Uterus (tissue), 4 donors: ENCODE measurements at places on chromosomes 1 and 21.
A peak's percentile ranks its signal among the peaks of the same experiment; 100 is the strongest.

DNA sequence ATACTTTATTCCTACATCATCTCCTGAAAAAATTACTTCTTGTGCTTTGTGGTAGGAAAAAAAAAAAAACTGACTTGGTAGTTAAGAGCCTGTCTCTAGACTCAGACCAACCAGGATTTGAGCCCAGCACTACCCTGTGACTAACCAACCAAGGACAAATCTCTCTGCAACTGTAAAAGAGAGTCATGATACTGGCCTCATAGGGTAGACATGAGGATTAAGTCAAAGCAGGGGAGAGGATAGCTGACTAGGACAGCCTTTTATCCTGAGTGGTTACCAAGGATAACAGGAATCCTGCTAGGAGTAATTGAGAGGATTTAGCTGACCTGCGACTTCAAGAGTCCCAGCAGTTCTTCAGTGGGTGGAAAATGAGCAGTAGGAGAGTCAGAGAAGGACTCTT, 112.8 kb downstream of the C1orf21 start:
- DNase-seq = no peak

- no peak for DNase-seq
These were observed 34.8 kb downstream of the WDR4 start for GRCh38 chr21:42844411-42845113.

DNA sequence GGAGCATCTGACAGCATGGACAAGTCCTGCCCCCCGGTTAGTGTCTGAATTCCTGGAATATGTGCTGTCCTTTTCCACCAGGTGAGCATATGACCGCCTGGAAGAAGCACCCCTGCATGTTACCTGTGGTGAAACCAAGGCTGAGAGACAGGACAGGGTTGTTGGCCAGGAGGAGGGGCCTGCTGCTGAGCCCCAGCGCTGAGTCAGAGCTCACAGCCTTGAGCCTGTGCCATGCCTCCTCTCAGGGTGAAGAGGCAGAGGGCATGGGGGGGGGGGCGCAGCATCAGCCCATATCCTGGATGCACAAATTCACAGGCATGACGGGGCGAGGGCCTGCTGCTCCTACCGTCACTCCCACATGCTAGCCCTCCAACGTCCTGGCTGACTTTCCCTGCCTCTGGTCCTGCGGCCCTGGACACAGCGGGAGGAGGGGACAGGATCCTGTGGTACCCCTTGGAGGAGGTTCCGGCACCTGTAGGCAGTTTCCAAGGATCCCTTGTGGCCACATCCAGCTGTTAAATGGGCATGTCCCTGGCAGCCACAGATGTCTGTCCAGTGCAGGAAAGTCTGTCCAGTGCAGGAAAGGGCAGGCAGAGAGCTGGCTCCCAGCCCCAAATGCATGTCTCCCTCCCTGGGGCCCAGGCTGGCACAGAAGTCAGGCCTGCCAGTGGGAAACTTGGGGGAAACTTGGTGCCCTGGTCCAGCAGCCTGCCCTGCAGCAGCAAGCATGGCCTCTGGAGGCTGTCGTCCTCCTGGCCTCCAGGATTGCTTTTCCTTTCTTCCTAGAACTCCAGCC, 23.9 kb downstream of the TTC34 start:
- no peak for DNase-seq

- DNase-seq = no peak
These were observed 33.4 kb downstream of the HSD17B7 start for GRCh38 chr1:162823771-162824525.

DNA sequence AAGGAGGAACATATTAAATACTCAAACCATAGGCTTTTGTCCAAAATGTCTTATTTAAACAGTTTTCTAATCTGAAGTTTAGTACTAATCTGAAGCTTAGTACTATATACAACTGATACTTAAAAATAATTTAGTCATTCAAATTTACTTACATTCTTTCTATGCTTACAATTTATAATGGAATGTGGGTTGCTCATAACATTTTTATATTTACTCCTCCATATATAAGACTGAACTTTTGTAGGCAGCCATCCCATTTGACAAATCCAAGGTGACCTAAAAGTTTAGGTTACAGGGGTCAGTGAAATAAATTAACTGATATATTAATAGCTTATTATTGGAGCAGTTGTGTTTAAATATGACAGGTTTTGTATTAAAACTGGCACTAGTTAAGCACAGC, 570.6 kb downstream of the DPYD start:
- no peak for DNase-seq

DNA sequence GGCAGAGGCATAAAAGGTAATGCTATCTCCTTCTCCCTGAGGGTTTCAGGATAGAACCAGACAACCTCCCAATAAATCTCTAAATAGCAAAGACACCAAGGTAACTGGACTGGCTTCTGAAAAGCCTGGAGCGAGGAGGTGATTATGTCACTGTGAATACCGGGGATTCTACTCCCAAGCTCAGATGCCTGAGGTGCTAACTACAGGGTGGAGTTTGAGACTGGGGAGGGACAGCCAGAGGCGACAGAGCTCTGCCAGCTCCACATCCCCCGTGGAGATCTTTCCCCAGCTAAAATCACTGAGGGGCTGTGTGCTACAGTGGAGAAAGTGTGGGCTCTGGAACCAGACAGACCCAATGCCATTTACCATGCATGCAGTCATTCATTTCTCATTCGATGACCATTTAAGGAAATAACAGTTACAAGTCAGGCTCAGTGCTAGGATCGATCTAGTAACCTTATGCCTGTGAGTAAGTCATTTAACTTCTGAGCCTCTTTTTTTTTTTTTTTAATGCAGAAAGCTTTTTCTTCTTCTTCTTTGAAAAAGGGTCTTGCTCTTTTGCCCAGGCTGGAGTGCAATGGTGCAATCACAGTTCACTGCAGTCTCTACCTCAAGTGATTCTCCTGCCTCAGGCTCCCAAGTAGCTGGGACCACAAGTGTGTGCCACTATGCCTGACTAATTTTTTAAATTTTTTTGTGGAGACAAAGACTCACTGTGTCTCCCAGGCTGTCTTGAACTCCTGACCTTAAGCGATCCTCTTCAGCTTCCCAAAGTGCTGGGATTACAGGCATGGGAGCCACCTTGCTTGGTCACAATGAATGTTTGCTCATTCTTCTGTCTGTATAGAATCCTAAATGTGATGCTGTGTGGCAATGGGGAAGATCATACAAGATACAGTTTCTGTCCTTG, 8.1 kb upstream of the SLC45A3 start:
- DNase-seq = no peak

DNA sequence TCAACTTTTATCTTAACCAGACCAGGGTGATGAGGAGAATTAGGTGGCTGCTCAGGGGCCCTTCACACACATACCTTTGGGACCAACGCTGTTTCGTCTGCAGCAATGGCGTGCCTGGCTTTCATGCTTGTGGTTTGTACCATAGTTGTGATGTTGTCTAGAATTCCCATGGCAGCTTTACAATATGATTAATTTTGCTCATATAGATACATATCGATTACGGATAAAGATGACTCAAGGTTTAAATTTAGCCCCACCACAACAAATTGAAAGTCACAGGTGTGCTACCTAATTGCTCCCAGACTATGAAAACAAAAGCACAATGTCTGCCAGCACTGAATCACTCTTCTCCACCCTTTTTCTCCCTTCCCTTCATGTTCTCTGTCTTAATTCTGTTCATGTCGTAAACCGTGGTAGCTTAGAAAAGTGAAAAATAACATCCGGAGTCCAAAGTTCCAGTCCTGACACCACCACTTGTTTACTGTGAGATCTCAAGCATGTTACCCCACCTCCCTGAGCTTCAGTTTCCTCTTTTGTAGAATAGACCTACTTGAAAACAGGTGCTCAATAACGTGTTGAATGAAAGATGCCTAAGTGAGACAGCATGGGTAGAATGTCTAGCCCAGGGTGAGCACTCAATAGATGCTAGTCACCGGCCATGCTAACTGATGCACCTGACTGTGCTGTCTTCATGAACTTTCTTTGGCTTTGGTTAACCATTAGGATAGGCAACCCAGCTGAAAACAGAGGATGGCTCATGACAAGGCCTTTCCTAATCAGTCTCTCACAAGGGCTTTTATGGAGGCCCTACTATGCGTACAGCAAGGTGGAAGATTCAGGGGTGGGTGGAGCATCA, 22.1 kb upstream of the JUN start:
- no peak for DNase-seq

- no peak for DNase-seq
These were observed 2.9 kb upstream of the LRP8 start for GRCh38 chr1:53330819-53331218.

DNA sequence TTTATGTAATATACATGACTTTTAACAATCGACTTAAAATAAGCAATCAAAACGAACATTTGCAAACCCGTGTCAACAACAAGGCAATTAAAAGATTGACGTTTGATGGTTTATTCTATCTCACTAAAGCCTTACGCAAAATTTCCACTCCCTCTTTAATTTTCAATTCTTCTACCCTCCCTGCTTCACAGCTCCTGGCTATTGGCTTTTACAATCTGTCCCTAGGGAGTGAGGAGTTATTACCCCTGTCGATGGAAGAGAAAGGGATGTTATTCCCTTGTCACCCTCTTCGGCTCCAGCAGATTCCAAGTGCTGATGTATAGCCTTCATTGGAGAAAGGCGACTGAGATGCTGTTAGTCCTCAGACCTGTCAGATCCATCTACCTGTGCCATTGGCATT, 161.3 kb downstream of the ZNF281 start:
- no peak for DNase-seq

DNA sequence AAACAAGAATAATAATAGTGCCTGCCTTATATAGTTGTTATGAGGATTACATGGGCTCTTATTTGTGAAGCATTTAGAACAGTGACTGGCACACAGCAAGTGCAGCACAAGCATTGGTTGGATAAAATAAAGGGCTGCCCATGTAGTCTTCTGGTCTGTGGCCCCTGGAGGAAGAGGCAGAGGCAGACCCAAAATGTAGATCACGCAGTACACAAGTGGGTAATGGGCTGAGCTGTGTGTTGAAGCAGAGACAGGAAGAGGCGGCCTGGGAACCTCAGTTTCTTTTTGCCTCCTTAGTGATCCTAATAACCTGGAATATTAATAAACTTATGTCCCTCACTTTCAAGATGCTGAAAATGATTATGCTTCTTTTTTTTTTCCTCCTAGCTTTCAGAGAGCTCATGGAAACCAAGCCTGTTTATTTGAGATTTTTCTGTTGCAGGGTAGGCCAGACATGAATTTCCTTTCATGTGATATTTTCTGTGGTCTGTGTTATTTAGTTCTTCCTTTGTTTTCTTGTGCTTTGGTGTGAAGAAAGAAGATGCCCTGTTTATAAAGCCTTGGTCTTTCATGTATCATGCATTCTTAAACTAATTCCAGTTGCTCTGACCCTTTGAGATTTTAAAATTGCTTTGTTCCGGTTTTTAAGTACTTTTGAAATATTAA, 42.5 kb downstream of the LRRC8D start:
- DNase-seq = no peak

GRCh38 chr1:25504706-25505595, 38.5 kb upstream of the LDLRAP1 start:
- DNase-seq = no peak

- DNase-seq = no peak
These were observed 57.5 kb downstream of the RGS2 start for GRCh38 chr1:192866241-192866868.

DNA sequence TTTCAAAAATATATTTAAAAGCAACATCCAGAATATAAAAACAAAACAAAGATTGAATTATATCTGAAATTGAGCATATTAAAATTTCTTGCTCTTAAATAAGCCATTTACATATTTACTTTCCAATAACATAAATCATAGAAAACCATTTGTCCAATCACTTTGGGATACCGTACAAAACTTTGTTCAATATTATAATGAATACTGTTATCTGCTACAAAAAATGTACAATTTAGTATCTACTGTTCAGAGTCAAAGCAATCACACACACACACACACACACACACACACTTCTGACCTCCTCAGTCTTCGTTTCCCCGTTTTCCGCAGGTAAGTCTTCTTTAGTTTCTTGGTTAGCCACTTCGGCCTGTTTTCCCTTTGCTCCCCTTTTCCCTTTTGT, 4.0 kb downstream of the HMGN1 start:
- DNase-seq = no peak

DNA sequence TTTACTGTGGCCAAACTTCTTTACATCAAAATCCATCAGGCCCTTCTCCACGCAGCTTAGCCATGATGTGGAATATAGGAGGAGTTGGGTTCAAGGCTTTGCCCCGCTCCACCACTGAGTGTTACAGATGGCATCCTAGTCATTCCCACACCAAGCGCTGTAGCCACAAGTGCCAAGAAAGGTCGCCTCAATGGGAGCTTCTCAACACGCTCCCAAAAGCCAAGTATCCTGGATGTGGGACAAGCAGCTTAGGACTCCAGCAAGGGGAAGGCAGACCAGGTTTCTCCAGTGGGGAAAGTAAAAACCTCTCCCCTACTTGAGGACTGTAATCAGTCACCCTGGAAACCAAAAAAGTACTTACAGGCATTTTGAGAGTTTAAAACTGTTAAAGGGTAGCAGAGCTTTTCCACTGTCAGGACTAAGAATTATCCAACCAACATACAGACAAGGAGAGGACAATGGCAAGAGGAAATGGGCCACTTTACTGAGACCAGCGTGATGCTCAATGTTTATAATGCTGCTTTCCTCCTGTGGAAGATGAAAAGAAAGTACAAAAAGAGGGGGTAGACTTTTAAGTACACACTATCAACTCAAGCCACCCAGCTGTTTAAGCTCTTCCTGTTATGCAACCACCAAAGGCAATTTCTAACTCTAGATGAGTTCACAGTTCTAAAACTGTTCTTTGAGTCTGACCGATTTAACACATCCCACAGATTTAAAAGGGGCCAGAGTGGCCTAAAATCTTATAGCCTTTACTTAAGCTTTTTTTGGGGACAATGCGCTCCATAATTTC, 120.7 kb upstream of the KRTAP19-8 start:
- DNase-seq = no peak

- DNase-seq = peak; percentile 93
These were observed 45.9 kb downstream of the NID1 start for GRCh38 chr1:236018885-236019453.

- DNase-seq = no peak
These were observed 39.0 kb upstream of the PPP1R15B start for GRCh38 chr1:204450461-204451257.

DNA sequence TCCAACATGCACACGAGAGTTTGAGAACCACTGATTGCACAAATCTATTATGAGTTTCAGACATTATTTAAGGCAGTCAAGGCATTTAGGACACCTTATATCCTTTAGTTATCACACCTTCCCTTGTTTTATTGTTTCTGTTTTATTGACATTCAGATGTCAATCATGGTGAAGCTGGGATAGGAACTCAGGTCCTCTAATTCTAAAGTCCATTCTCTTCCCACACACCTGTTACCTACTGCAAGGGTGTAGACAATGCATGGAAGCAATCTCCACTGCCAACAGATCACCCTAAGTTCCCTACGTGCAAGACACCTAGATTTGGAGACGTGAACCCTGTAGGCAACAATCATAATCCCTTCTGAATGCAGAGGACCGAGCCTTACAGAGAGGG, 2.6 kb downstream of the IGSF3 start:
- no peak for DNase-seq

- no peak for DNase-seq
These were observed 203.2 kb downstream of the APP start for GRCh38 chr21:25967181-25967900.

- DNase-seq = peak; percentile 26
These were observed 29.6 kb upstream of the SFPQ start for GRCh38 chr1:35222322-35223083.
